ENCODE measurements at places on chromosomes 1 and 21.

DNA sequence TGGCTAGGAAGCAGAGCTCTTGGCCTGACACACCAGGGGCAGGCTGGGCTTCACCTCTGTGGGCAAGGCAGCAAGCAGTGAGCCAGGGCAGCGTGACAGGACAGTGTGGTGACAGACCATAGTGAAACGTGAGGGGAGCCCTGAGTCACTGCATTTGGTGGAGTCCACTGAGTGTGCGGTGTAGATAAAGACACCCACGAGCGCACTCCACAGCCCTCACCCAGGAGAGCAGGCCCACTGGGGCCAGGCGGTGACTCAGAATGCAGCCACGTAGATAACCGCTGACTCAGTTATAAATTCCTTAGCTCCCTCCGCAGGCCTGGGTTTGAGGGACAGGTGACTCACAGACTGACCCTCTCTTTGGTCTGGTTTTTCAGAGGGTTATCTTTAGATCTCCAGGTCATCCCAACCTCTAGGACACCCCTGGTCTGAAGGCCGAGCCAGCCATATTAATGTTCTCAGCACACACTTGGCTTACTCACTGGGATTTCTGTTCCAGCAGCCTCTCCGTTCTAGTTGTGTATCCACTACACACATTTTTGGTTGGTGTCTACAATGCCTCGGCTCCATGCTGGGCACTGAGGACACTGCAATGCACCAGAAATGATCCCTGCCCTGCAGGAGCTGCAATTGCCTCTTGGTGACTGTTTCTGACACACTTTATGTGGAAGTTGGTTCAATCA lies 90.2 kb upstream of the TSPAN2 start:
- no peak for DNase-seq

- no peak for DNase-seq
Observed at GRCh38 chr1:38291906-38292521, 245.4 kb upstream of the POU3F1 start.

DNA sequence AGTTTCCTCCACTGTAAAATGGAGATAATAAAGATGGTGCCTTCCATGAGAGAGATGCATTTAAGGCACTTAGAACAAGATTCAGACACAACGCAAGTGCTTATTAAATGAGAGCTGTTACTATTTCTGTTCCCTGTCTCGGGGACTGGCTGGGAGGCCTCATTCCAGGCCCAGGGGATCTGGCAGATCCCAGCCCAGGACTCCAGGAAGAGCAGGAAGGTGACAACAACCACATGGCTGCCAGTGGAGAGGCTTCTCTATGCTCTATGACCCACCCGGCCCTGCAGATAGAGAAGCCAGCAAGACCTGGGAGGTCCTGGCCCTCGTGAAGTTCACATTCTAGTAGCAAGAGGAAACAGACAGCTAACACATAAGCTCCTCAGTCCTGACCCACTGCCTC lies 175.5 kb downstream of the ACTL8 start:
- DNase-seq, result no peak

DNA sequence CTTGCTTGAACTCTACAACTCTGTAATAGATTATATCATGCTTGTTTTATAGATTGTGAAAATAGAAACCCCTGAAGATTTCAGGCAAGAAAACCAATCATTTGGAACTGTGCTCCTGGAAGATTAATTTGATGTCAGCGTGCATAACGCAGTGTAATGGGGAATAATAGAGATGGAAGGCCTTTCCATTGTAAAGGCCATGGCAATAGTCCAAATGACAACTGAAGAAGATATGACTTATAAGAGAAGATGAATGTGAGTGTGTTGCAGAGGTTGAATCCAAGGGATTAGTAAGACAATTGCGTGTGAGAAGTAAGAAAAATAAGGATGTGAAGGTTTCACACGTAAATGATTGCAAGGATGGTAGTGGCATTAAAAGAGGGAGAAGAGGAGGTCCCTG lies 285.0 kb downstream of the DUSP10 start:
- no peak for DNase-seq

DNA sequence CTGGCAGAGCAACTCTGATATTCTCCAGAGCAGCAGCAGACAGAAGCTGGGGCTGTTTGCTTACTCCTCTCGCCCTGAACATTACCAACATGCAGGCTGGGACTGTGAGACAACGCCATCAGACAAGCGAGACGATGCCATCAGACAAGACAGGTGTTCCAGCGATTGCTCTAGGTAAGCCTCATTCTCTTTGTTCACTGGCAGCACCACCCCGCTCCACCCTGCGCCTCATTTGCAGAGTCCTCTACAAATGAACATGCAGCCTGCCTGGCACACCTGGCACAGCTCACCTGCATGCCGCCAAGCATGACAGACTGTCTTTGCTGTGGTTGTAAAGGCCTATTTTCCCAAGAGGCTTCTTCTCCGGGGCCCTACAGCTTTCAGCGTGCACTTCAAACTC lies 346.2 kb downstream of the SMYD3 start:
- no peak for DNase-seq

DNA sequence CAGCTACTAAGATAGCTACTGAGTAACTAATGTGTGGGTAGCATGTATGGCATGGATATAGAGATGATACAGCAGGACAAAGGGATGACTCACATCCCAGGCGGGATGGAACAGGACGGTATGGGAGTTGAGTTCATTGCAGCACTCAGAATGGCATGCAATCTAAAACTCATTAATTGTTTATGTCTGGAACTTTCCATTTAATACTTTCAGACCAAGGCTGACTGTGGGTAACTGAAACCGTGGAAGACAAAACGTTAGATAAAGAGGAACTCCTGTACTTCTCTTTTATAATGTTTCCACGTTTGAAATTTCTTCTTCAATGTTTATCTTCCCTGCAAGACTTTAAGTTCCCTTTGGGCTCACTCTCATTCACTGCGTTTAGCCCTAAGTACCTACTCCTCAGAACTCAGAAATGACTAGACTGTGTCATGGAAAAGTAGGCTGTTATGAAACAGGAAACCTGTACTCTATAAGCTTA lies 151.9 kb downstream of the MAGI3 start:
- DNase-seq, result no peak

- DNase-seq, result no peak
Observed at GRCh38 chr1:92663775-92664174, 121.1 kb downstream of the EVI5 start.

GRCh38 chr1:150154143-150154542 lies 4.4 kb downstream of the PLEKHO1 start:
- no peak for DNase-seq

DNA sequence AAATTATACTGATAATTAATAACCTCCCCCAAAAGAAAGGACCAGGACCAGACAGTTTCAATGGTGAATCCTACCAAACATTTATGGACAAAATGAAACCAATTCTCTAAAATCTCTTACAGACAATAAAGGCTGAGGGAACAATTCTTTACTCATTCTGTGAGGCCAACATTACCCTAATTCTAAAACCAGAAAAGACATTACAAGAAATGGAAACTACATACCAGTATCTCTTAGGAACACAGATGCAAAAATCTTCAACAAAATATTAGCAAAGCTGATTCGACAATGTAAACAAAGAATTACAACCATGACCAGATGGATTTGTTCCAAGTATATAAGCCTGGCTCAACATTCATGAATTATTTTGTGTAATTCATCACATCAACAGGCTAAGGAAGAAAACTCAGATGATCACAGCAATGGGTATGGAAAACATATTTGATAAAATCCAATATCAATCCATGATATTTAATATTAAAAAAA lies 8.6 kb downstream of the TMED5 start:
- no peak for DNase-seq

GRCh38 chr21:35484851-35485250 lies 435.7 kb upstream of the RUNX1 start:
- DNase-seq, result no peak

GRCh38 chr1:110420874-110421793 lies 13.6 kb upstream of the LAMTOR5 start:
- DNase-seq, result no peak

GRCh38 chr1:227255086-227255732 lies 63.1 kb downstream of the CDC42BPA start:
- no peak for DNase-seq

DNA sequence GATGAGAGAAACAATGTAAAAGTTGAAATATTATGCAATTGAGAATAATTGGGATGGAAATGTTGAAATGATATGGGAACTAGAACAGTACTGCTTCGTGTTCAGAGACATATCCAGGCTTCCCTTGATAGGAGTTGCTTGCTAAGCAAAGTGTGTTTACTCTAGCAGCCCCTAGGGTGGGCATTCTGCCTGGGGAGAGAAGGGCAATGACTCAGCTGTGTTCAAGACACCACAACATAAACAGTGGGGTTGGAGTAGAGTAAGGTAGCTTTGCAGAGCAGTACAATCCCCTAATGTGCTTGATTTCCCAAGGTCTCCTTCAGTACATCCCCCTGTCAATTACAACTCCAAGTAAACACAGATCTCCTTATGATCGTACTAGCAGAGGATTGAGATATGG lies 4.8 kb upstream of the PCNX2 start:
- DNase-seq, result no peak

DNA sequence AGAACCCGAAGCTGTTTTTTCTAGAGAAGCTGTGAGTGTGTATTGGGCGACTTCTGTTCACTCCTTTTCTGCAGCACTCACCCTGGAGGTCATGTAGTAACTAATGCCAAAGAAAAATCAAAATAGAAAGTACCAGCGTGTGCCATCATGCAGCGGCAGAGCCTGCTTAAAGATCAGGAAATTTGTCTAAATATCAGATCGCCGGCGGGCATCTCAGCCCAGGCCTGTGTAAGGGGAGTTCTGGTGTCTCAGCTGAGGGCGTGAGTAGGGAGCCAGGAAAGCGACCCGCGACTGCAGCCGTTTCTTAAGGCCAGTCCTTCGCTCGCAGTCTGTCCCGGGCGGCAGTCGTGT lies 768 bp downstream of the EDARADD start:
- DNase-seq, result no peak

- DNase-seq, result no peak
Observed at GRCh38 chr1:223455470-223455869, 62.3 kb downstream of the CCDC185 start.

DNA sequence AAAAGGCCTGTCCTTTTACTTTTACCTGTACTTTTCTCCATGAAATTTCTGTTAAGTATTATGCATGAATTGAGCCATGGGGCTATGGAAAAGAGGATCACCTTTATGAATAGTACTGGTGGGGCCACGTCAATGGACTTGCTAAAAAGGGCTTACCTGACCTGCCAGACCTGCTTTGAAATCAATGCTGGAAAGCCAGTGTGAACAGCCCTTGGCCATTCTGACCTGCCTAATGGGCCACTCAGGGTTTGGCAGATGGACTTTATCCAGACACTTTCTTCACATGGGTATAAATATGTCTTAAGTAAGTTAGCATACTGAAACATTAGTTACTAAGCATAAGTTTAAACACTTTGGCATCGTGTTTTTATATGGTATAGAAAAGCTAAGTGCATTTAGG lies 8.3 kb upstream of the GUK1 start:
- DNase-seq, result no peak

- DNase-seq, result no peak
Observed at GRCh38 chr1:68745451-68745850, 248.6 kb upstream of the DEPDC1 start.

DNA sequence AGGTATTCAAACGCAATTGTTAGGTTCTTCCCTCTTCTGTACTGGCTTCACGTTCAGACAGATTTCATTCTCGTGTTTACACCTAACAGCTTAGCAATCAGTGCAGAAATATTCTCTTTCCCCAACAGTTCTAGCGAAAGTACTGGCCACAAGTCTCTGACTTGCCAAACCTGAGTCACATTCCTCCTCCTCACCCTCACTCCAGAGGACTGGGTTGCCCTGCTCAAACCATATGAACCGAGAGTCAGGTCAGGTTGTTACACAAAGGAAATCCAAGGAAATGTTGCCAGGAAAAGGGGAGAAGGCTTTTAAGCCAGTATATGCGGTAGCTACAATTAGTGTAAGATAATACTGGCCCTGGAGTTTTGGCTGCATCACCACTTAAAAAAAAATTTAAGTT lies 282.5 kb downstream of the RGS7 start:
- DNase-seq, result no peak

DNA sequence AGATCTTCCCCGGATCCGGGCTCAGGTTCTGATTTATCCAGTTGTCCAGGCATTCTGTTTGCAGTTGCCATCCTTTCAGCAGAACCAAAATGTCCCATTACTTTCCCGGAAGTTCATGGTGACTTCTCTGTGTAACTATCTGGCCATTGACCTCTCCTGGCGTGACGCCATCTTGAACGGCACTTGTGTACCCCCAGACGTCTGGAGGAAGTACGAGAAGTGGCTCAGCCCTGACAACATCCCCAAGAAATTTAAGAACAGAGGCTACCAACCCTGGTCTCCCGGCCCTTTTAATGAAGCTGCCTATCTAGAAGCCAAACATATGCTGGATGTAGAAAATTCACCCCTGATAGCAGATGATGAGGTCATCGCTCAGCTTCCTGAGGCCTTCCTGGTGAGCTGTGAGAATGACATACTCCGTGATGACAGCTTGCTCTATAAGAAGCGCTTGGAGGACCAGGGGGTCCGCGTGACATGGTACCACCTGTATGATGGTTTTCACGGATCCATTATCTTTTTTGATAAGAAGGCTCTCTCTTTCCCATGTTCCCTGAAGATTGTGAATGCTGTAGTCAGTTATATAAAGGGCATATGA lies 22.4 kb downstream of the AADACL4 start:
- DNase-seq, result no peak

DNA sequence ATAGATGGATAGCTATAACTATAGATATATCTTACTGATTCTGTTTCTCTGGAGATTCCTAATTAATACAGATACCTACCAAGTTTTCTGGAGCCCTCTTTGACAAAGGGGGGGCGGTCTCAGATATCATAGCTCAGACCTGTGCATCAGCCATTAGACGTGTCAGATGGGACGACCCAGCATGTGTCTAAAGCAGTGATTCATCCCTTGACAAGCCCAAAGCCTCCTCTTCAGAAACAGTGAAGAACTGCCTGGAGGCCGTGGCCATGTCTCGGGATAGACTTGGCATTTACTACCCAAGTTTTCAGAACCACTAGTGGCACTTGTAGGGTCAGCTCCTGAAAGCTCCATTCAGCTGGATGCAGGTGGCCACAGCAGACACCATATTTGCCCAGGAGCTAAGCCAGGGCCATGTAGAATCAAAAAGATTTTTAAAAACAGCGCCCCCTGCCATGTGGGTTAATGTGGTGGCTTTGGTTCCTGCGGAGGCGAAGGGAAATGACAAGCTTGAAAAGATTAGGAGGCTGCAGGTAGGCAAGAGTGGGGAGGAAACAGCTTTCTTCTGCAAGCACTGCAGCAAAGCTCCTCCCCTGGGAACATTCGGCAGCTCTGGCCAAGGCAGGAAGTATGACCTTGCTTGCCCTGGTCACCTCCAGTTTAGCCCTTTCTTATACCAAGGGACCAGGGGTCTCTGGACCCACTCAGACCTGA lies 82.2 kb downstream of the FBXO2 start:
- peak; percentile 87 for DNase-seq

Data from Karpas-422 (cell line).